ENCODE measurements at places on chromosomes 7 and 10. TPM values are rescaled to one million over a fixed set of nuclear protein-coding genes. Genes with fewer than 3 reads are reported as not detected.

DNA sequence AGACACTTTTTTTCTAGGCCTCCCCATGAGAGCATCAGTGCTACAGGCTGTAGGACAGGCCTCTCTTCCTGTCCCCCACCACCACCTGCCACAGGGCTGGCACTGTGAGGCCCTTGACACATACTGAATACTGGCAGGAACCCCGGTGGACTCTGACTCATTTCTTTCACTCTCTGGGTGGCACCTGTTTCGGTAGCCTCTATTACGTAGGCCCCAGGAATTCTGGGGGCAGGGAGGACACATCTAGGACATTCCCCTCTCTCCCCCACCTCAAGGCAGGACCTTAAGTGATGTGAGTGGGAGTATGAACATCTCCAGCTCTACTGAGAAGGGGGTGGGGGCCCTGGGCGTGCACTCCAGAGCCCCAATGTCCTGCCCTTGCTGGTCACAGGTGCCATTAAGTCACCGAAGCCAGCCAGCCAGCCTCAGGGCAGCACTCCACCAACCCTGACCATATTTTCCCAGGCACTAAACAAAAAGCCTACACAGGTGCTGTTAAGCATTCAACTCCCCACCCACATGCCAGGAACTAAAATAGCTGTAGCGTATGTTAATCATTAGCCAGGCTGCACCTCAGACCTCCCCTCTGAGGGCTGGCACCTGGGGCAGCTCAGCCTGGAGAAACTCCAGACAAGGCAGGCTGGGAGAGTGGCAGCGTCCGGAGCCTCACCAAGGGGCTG lies 8.9 kb downstream of the ANXA11 start:
- DNase-seq, result peak; percentile 90
- H3K4me1 ChIP-seq, result peaks cover 86% of the 10 kb centered on the region
- no peaks in the 10 kb centered on the region for H3K36me3 ChIP-seq
- H3K4me3 ChIP-seq, result peak overlapping the region; percentile 11
- H3K27me3 ChIP-seq, result no peaks in the 10 kb centered on the region

The CDHR1 gene
- not detected for total RNA-seq

GRCh38 chr7:30352169-30352568 lies 67.8 kb downstream of the ZNRF2 start:
- H3K36me3 ChIP-seq, result no peaks in the 10 kb centered on the region
- no peaks in the 10 kb centered on the region for H3K27me3 ChIP-seq
- no peak overlapping the region for H3K4me3 ChIP-seq
- no peak overlapping the region for H3K27ac ChIP-seq
- H3K4me1 ChIP-seq, result peaks cover 20% of the 10 kb centered on the region

- H3K4me3 ChIP-seq, result no peak overlapping the region
- H3K27me3 ChIP-seq, result peaks cover 1% of the 10 kb centered on the region
- DNase-seq, result no peak
- H3K36me3 ChIP-seq, result no peaks in the 10 kb centered on the region
- no peak overlapping the region for H3K27ac ChIP-seq
These were observed 132.1 kb upstream of the LANCL2 start for GRCh38 chr7:55233001-55233400.

The SPDYE11 gene
- not detected for total RNA-seq

DNA sequence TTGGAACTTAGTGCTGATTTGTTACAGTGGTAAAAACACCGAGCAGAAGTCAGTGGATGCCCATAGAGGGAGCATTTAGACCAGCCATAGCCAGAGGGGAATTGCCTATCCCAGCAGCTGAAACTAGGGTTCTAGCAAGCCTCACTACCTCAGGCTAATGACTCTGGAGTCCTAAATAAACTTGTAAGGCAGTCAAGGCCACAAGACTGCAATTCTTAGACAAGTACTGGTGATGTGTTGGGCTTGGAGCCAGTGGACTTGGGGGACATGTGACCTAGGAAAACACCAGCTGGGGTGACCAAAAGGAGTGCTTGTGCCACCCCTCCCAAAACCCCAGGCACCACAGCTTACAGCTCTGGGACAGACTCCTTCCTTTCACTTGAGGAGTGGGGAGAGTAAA lies 209.0 kb downstream of the MAGI2 start:
- no peak for DNase-seq
- H3K27ac ChIP-seq, result no peak overlapping the region
- H3K27me3 ChIP-seq, result no peaks in the 10 kb centered on the region
- H3K4me1 ChIP-seq, result no peaks in the 10 kb centered on the region

GRCh38 chr10:17771017-17771416 lies 19.0 kb downstream of the TMEM236 start:
- H3K36me3 ChIP-seq, result no peaks in the 10 kb centered on the region
- H3K27me3 ChIP-seq, result no peaks in the 10 kb centered on the region
- no peak overlapping the region for H3K27ac ChIP-seq
- no peak for DNase-seq

Data from HCT116 (cell line).